ENCODE measurements at places on chromosomes 16 and 17.

GRCh38 chr16:2912330-2913199 lies 834 bp downstream of the FLYWCH1 start:
- DNase-seq = no peak

DNA sequence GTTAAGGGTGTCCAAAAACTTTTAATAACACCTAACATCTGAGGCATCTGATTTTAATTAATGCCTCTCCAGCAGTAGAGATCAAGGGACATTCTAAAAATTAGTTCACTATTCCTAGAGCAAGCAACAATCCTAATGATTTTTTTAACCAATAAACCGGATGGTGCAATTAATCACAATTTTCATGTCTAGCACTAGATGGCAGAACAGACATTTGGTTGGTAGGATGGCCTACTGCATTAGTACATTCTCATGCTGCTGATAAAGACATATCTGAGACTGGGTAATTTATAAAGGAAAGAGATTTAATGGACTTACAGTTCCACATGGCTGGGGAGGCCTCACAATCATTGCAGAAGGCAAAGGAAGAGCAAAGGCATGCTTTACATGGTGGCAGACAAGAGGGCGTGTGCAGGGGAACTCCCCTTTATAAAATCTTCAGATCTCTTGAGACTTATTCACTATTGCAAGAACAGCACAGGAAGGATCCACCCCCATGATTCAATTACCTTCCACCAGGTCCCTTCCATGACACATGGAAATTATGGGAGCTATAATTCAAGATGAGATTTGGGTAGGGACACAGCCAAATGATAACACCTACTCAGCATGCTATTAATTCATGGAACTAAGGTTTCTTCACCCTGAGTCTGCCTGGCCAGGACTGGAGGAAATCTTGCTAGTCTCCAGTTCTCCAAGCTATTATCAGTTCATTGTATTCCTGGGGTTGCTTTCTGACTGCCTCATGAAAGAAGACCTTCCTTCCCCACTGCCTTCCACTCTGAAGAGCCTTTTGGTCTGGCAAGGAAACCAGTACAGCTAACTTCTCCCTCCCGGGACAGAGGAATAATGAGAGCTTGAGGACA lies 24.8 kb downstream of the HS3ST3A1 start:
- DNase-seq = no peak

DNA sequence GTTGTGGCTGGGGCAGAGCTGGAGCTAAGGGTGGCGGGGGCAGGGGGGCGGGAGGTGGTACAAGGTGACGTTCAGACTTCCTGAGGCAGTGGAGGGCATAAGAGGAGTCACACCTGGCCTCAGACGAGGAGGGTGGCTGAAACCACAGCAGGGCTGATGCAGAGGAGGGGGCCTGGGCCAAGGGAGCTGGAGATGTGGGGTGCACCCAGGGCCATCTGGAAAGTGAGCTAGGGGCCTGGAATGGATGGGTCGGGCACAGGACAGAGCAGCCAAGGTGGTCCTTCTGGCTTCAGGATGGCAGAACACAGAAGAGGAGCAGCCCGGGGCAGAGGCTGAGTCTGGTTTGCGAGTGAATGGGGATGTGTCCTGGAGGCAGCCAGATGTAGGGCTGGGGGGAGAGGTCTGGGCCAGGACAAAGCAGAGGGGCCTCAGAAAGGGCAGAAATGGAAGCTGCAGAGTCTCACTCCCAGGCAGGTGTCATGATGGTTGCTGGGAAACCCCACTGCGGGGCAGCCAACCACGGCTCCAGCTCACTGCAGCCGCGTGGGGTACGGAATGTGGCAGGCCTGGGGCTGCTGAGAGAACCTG lies 57.6 kb downstream of the PRMT7 start:
- DNase-seq = no peak

DNA sequence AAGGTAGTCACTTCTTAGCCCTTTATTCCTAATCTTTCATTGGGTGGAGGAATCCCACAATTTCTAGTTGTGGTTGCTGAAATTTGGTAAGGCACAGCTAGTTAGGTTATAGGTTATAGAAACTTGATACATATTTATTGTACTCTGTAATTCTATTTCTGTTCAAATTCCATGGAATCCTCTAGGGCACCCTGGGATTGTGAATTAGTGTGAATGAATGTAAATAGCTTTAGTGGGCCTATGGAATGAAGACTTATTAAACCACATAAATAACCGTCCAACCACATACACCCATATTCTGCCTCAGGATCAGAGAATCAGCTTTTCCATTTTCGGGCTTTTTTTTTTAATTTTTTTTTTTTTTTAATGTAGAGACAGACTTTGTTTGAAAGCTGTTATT lies 9.2 kb downstream of the TANC2 start:
- no peak for DNase-seq

DNA sequence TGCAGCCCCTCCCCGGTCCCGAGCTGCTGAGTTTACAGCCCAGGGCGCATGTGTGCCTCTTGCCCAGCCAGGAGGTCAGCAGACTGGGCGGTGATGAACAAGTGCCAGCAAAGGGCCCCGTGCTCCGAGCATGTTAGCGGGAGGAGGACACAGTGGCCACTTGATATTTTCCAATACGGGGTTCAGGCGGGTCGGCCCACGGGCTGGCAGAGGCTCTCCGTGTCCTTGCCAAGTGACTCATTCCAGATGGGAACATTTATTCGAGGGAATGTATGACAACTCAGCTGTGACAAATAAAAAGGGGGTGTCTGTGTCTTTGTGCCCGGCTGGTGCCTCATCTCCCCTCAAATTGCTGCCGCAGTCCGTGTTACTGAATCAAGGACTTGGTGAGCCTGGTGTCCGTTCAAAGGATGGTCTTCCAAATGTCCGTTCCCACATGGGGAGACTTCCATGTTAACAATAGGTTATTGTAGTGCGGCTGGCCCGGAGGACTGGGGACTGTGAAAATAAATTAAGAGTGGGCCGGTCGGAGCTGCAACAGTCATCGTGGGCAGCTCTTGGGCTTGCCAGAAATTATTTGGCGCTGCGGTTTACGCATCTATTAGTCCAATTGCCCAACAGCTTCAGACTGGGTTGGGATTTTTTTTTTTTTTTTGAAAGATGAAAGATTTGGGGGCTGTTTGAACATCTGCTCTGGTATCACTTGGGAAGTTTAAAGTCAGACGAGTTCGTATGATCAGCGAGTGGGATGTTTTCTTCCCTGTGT lies 174.0 kb upstream of the CIBAR2 start:
- no peak for DNase-seq

GRCh38 chr17:7034955-7035590 lies 742 bp upstream of the SLC16A13 start:
- DNase-seq = no peak
